Foreskin fibroblast (primary cell): ENCODE measurements at places on chromosomes 11 and 22.
A peak's percentile ranks its signal among the peaks of the same experiment; 100 is the strongest.

DNA sequence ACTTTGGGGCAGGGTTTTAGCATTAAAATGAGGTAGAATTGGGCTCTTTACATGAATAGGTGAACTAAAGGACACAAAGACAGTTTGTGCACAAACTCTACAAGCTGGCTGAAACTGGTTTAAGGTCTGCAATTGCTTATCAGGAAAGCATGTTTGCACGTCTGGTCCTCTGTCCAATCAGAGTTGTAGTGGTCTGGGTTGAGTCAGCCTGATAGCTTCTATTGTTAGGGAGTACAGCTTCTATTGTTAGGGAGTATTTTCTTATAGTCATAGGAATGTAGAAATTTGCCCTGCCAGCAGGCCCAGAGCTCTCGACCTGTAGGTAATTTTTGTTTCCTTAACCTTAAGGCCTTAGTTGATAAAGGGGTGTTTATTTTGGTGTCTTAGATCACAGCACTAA, 1422.4 kb downstream of the LRRC4C start:
- no peak for DNase-seq

DNA sequence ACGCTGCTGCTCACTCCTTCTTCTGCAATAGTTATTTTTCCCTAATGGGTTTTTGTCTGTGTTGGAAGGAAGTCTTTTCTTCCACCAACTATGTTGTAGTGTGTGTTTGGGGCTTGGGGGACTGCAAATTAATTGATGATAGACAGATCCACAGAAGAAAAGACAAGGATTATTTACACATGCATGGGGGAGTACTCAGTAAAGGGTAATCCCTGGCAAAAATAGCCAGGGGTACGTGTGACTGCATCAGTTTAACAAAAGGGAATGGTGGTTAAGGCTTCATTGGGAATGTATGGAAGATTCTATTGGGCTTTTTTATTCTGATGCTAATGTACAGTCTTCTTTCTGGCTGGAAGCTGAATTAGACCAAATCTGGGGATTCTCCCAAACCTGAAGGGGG, 20.2 kb upstream of the FEZ1 start:
- no peak for DNase-seq

GRCh38 chr11:132980670-132981069, 551.6 kb downstream of the OPCML start:
- DNase-seq = no peak

DNA sequence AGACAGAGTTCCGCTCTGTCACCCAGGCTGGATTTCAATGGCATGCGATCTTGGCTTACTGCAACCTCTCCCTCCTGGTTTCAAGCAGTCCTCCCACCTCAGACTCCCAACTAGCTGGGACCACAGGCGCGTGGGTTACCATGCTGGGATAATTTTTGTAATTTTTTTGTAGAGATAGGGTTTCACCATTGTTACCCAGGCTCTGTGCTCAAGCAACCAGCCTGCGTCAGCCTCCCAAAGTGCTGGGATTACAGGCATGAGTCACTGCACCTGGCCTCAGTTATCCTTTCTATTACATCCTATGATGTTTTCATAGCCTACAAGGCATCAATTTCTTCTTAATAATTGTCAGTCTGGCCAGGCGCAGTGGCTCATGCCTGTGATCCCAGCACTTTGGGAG, 36.5 kb downstream of the LRRC74B start:
- no peak for DNase-seq

DNA sequence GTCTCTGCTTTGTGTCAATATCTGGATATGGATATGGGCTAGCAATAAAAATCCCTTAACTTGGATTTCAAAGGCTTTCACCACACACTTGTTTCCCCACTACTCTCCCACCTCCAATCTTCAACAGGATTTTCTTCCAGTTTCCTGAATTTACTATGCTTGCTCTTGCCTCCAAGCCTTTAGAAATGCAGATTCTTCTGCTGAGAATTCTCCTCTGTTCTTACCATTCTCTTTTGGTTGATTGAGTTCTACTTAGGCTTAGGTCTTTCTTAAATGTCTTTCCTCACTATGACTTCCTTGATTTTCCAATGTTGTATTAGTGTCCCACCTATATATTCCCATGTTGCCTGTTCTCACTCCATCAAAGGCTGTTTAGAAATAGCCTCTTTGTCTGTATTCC, 1502.4 kb upstream of the TENM4 start:
- DNase-seq = no peak

GRCh38 chr11:65745049-65745448, 24.5 kb upstream of the RNASEH2C start:
- DNase-seq = no peak

- DNase-seq = no peak
These were observed 100.8 kb downstream of the EHF start for GRCh38 chr11:34721646-34722045.

DNA sequence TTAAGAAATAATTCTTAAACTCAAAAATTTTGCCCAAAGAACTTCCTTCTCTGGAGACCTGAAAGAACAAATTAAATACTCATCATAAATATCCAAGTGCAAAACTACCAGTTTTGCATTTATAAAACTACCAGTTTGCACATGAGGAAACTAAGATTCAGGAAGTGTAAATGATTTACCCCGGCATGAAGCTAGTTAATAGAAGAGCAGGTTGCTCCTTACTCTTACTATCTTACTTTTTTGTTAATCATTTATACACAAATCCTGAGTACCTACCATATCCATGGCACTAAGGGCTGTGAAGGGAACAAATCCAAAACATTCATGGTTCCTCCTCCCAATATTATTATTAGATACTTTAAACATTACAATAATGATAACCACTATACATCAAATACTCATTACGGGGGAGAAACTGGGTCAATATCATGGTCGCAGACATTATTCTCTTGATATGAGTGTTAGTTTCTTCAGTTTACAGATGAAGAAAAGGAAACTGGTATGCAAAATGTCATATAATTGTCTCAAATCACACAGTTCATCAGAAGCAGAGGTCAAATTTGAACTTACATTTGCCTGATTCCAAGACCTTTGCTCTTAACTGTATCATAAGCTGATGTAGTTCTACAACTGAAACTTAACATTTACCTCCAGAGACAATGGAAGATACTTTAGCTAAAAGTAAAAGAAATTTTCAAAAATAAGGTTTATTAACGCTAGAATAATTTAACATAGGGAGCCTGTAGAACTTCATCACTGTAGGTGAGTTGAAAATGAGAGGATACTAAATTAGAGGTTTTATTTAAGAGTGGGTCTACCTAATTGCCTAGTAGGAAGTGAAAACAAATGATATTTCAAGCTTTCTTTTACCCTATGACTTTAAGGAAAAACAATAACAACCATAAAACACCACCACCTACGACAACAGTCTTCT, 74.5 kb downstream of the FAM76B start:
- DNase-seq = no peak

DNA sequence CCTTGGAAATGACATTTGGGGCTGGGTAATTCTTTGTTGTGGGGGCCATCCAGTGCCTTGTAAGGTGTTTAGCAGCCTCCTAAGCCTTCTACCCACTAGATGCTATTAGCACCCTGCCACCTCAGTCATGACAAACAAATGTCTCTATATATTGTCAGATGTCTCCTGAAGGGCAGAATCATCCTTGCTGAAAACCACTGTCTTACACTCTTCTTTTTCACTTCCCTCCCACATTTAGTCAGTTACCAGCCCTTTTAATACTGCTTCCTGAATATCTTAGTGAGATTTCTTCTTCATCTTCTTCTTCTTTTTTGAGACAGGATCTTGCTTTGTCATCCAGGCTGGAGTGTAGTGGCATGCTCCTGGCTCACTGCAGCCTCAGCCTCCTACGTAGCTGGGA, 33.1 kb downstream of the TNRC6B start:
- DNase-seq = no peak

DNA sequence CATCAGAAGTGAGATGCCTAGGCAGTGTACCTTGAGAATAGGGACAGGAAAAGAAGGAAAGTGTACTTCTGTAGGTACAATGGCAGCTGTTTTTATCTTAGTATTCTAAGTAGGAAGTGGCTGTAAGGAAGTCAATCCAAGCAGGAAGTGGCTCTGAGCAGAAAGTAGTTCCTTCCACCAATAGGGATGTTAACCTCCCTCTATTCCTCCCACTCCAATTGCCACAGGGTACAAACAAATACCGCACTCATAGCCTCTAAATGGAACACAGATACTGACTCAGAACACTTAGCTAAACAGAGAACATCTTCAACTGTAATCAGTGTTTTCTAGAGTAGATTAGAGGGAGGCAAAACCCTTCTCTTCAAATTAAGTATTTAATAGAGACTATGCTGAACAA, 10.6 kb downstream of the LRRC55 start:
- no peak for DNase-seq

- DNase-seq = no peak
These were observed 1.2 kb downstream of the CD3E start for GRCh38 chr11:118305726-118306125.

GRCh38 chr22:46933040-46933930, 170.8 kb downstream of the TBC1D22A start:
- no peak for DNase-seq

- no peak for DNase-seq
These were observed 56.1 kb upstream of the CRTAM start for GRCh38 chr11:122782222-122782621.

DNA sequence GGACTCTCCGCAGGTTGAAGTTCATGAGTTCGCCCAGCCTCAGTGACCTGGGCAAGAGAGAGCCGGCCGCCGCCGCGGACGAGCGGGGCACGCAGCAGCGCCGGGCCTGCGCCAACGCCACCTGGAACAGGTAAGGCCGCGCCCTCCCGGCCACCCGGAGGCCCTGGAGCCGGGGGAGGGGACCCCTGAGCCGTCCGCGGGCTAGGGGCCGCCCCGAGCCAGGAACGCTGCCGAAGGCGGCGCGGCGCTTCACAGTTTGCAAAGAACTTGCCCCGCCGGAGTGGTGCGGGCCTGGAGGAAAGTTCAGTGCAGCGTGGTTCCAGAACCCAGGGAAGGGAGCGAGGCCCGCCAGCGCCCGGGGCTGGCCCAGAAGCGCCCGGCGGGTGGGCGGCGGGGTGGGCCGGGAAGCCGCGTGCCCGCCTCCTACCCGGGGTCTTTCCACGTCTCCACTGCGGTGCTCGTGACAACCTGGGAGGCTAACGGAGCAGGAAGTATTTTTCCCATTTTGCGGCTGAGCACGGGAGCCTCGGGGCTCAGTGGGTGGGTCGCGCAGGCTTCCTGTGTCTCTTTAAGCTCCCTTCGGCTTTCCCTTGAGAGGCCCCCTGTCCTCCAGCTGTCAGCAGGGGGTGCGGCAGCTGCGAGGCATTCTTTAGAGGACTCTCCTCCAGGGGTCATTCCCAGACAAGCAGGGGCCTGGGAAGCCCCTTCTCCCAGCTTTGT, 635 bp downstream of the PRR5 start:
- peak; percentile 62 for DNase-seq

DNA sequence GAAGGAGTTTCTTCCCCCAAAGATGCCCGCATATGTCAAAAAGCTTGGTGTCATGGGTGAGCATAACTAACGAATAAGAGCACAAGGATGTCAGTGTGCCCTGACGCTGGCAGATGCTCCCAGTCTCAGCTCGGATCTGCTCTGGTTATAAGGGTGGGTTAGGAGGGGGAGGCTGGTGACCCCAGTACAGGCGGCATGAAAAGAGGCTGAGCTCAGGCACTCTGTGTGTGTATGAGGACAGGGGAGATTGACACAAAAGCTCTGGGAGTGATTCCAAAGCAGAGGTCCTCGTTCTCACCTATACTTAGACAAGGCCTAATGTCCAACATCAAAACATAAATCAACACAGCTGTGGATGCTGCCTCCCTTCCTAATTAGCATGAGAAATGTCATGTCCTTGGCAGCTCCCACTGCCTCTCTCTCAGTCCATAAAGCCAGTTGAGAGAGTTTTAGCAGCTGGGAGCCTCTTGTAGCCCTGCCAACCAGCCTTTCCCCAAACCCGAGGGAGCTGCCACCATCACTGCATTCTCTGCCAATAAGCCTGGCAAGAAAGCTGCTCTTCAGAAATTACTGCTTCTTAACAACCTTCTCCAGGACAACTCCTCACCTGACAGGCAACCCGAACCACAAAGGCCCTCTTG, 59.8 kb downstream of the SC5D start:
- DNase-seq = no peak

- no peak for DNase-seq
These were observed 984.6 kb downstream of the DLG2 start for GRCh38 chr11:84642500-84642899.

DNA sequence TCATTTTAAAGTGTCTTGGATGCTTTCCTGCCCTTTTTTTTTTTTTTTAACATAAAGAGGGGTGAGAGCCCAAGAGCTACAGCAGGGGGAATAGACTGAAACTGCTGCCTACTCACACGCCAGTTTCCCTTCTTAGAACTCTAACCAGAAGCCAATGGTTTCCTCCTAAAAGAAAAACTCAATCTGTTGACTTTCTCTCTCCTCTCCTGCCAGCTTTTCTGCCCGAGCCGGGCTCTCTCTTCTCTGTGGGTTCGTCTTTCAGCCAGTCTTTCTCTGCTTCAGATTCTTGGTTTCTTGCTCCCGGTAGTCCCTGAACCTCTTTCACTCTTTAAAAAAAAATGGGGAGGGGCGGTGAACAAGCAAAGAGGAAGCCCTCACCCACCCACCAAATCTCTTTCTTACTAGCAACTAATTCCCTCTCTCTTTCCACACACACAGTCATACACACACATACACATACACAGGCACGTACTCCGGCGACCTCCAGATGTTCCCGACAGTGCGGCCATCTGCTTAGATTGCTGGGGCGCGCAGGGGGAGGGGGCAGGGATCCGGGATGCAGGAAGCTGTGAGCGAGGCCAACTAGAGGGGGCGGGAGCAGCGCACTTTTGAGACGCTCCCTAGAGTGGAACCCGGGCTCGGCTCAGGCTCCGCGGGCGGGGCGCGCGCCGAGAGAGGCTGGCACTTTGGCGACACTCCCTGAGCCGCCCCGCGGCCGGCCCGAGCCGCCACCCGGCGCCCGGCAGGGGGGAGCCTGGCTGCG, 444 bp upstream of the TSKU start:
- peak; percentile 98 for DNase-seq

GRCh38 chr22:30636226-30637077, 871 bp downstream of the SLC35E4 start:
- peak; percentile 22 for DNase-seq

DNA sequence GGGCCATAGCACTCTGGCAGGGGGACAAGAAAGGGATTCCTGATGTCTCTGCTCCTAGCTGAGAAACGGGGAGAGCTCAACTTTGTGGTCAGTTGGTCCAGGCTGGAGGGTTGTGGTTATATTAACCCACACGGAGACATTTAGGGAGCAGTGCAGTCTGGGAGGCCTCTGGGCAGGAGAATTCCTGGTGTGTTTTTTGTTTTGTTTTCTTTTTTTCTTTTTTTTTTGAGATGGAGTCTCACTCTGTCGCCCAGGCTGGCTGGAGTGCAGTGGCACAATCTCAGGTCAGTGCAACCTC, 88.0 kb upstream of the SHISAL1 start:
- DNase-seq = no peak

DNA sequence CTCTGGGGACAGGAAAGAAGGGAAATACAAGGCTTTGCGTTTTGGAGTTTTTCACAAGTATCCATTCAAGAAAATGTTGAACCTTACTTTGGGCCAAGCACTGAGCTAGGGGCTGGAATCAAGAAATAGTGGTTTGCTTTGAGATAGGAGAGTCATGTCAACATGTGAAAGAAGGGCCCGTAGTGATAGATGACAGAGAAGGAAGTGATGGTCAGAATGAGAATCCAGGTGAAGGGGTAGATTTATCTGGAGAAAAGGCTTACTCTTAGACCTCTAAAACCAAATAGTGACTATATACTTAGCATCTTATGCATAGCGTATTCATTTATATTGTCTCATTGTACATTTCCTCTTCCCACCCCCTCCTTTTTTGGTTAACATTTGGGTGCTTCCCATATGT, 87.3 kb downstream of the GAB2 start:
- no peak for DNase-seq

- DNase-seq = no peak
These were observed 11.4 kb downstream of the ZNRF3 start for GRCh38 chr22:28894807-28895206.
